ENCODE measurements at places on chromosomes 1 and 21.

GRCh38 chr1:168442931-168443330 is 100.9 kb downstream of the XCL2 start:
- DNase-seq = no peak

- DNase-seq = no peak
These were observed 6.2 kb downstream of the DUSP23 start for GRCh38 chr1:159786966-159787365.

GRCh38 chr1:190154744-190155143 is 322.9 kb downstream of the BRINP3 start:
- DNase-seq = no peak

- DNase-seq = no peak
These were observed 24.1 kb downstream of the COL11A1 start for GRCh38 chr1:103084181-103084580.

DNA sequence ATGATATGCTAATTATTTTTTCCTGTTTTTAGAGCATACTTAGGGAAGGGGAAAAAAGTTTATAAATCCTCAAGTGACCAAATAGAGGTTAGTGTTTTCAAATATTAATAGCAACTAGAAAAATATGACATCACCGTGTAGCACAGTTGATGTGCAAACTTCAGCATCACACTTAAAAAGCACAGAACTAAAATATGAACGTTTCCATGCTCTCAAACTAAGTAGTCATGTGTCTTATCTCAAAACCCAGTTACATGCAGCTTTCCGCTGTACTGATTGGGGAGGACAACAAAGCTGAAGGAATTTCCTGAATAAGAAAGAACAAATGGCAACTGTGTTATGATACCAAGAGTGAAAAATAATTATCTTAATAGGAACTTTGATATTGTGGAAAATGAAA is 903.7 kb downstream of the ADGRL2 start:
- no peak for DNase-seq

DNA sequence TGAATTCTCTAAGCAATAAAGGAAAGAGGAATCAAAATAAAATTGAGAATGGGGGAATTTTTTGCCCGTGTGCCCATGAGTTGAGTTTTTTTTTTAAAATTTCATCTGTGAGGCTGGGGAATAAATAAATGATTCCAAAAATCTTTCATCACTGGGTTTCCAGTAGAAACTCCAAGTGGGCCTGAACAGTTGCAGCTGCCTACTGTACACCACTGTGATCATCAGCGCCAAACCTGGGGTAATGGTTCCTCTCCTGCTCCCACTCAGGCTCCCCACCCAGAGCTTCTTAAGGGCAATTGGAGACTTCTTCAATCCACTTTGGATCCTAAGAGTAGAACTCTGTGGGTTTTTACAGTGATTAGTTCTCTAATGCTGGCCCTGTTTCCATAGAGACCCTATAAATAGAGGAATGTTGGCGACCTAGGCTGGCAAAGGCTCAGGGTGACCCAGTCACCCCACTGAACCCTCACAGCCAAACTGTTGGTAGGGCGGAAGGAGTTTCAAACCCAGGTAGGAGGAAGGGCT is 9.3 kb downstream of the TMCC2 start:
- DNase-seq = no peak

DNA sequence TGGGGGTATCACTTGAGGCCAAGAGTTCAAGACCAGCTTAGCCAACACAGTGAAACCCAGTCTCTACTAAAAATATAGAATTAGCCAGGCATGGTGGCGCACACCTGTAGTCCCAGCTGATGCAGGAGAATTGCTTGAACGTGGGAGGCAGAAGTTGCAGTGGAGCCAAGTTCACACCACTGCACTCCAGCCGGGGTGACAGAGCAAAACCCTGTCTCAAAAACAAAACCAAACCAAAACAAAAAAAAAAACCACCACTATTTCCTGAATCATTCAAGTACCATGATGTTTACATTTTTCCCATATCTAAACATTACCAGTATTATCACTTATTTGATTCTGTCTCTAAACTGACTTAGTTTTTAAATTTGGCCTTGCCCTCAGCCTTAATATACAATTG is 29.5 kb downstream of the TUT4 start:
- DNase-seq = no peak

DNA sequence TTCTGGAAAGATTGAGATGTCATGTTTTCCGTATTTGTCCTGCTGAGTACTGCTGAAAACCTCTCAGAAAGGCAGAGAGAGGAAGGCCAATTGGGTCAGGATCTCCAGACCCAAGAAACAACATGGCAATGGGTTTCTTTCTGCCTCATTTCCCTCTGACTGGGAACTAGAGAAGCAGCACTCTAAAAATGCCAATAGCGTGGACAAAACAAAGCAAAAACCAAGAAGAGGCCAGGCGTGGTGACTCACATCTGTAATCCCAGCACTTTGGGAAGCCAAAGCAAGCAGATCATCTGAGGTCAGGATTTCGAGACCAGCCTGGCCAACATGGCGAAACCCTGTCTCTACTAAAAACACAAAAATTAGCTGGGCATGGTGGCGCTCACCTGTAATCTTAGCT is 18.3 kb downstream of the TNFRSF9 start:
- no peak for DNase-seq

DNA sequence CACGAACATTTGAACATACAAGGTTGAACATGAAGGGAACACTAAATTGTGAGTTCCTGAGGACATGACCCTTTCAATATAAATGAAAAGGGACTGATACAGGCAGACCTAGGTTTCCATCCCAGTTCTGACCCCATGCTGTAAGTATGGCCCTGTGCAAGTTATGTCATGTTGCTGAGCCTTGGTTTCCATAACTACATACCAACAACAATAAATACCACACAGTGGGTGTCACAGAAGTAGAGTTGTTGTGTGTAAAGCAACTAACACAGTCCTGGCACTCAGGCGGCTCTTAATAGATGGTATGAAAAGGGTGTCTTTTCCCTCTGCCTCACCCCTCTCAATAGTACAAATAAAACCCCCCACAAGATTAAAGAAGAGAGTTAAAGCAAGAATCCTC is 140.8 kb downstream of the LMX1A start:
- DNase-seq = no peak

DNA sequence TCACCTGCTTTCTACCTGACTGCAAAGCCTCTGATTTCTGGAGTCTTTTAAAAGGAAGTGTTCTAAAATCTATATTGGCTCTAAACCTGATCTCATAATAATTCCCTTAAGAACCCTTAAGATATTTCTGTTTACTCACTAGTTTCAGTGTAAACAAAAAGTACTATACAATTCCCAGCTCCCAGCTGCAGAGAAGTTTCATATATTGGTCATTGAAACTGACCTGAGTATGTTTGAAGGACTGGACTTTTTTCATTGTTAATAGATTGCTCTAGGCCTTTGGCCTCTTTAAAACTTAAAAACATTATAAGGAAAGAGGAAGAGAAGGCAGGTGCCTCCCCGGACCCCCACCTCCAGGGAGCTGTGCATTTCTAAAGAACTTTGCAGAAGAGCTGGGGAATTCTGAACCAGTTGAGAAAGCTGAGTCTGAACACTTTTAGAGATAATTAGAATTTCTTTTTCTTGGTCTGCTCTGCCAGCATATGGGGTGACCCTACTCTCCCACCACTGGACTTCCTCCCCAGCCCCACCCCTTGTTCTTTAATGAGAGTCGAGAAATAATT is 23.7 kb downstream of the CLIC6 start:
- DNase-seq = no peak

- peak; percentile 17 for DNase-seq
These were observed 15.5 kb downstream of the TEX35 start for GRCh38 chr1:178528228-178528952.

- no peak for DNase-seq
These were observed 34.7 kb downstream of the PTPRU start for GRCh38 chr1:29270929-29271521.

GRCh38 chr1:110520827-110521226 is 1.9 kb upstream of the KCNA10 start:
- DNase-seq = no peak

- DNase-seq = no peak
These were observed 43.8 kb downstream of the CAPN2 start for GRCh38 chr1:223755992-223756775.

DNA sequence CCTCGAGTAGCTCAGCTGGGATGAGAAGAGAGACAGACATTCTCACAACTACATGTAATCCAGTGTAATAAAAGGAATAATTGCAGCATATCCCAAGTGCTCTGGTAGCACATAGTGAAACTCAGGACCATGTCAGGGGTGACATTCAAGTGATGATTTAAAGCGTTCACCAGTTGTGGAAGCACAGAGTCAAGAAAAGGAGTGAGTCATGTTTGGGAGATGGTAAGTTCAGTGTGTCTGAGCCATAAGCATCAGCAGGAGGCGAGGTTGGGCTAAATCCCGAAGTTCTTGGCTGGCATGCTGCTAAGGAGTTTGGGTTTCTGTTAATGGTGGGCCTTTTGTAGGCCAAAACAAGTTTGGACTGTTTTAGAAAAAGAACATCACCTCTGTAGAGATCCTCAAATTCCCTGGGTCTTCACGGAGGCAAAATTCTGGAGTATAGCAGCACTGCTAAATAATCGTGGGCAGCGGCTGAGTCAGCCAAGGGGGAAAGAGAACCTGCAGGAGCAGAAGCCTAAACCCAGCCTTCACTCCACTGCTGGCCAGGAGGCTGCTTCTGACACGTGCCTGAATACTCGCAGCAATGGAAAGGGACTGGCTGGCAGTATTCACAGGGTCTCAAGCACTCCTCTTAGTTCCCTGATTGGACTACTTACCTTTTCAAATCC is 7.2 kb upstream of the NHLH1 start:
- no peak for DNase-seq

DNA sequence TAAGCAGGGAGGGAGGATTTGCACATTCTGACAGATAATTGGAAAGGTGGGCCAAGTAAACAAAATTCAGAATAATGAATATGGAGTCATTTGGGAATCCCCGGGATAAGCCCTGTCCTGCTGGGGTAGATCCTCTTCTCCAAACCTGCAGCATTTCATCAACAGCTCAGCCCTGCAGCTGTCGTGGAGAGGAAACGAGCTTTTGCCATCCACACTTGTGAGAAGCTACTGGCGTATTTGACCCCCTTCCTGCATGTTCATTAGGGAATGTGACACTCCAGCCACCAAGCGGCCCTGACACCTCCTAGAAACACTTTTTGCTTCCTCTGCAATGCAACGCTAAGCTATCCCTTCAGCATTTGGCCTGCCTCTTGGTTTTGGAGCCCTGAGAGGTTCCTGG is 8.0 kb upstream of the LEFTY2 start:
- no peak for DNase-seq

DNA sequence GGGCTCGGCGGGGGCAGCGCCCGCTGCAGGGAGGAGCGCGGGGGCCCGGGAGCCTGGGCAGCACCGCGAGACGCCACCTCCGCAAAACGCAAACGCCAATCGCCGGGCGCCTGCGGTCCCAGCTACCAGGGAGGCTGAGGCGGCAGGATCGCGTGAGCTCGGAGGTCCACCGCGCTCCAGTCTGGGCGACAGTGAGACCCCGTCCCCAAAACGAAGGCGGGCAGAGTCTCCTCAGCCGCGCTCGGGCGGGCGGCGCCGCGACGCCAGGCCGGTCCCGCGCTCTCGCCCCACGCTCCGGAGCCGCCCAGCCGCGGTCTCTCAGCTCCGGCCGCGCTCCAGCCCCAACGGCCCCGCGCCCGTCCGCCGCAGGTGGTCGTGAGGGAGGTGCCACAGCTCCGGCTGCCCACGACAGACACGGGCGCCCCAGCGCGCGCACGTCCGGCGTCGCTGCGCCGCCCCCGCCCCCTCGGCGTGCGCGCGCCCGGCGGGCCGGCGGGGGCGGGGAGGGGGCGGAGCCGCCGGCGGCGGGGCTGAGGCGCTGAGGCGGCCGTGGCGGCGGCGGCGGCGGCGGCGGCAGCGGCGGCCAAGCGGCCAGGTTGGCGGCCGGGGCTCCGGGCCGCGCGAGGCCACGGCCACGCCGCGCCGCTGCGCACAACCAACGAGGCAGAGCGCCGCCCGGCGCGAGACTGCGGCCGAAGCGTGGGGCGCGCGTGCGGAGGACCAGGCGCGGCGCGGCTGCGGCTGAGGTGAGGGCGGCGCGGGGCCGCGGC is at the start of gene ADARB1:
TSS of gene ADARB1 (plus strand) at position 533 of the 770 bp plus-strand sequence. CDS start 97,077 bp downstream, outside the sequence.
- DNase-seq = peak; percentile 82

- no peak for DNase-seq
These were observed 183.5 kb downstream of the PATJ start for GRCh38 chr1:61925591-61926298.

DNA sequence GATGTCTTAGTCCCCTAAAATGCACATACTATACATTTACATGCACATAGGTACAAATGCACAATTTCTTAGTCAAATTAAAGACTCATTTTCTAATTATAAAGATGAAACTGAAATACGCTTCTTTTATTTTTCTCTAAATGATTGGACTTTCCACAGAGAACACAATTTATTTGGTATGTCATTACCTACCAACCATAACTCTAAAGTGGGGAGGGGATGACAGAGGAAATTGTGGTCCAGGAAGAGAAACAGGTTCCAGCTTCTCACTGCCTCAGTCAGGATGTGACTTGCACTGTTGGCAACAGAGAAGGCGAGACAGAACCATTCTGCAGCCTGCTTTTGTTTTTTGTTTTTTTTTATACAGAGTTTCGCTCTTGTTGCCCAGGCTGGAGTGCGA is 1189.2 kb downstream of the PLA2G4A start:
- no peak for DNase-seq

GRCh38 chr21:43712268-43712942 is 6.5 kb upstream of the PDXK start:
- no peak for DNase-seq

GRCh38 chr1:7613851-7614205 is 157.3 kb upstream of the VAMP3 start:
- no peak for DNase-seq

GRCh38 chr1:111696330-111696729 is 42.9 kb downstream of the INKA2 start:
- DNase-seq = no peak

- no peak for DNase-seq
These were observed 326.7 kb downstream of the PAPPA2 start for GRCh38 chr1:176789571-176790090.

DNA sequence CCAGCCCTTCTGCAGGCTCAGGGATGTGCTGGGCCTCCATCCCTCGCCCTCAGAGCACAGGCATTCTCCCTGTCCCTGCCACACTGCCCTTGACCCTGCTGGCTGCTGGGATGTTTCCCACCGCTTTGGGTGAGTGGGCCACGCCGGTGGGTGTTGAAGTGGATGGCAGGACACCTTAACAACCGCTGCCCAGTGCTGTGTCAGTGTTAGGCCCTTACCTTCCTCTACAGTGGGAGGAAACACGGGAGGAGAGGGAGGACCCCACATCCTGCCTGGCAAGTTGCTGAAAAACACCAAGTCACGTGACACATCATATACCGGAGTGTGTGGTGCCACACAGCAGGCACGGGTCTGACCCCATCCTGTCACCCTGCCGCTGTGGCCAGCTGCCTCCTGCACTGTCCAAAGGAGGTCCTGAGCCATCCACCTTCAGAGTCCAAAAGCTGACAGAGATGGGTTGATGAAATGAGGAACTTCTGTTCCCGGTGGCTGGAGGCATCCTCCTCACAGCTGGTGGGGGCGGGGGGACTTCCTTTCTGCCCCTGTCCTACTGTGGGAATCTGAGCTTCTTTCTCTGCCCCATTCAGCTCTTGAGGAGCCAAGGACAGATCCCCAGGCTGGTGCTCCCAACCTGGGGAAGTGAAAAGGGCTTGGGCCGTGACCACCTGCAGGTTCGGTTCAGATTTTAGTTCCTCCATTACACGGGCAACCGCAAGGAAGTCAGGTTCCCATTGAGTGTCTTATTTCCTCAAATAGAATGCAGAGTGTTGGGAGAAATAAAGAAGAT is 3.2 kb upstream of the THEMIS2 start:
- DNase-seq = peak; percentile 78

GRCh38 chr1:93556291-93556690 is 108.4 kb downstream of the FNBP1L start:
- no peak for DNase-seq

- no peak for DNase-seq
These were observed at the start of gene GABRD for GRCh38 chr1:2019172-2019543. Gene GABRD (plus strand): TSS chr1:2019345. CDS start chr1:2019424, 79 bp downstream.

- DNase-seq = no peak
These were observed 35.0 kb downstream of the MTOR start for GRCh38 chr1:11227106-11228077.

All from activated T-cell treated with anti-CD3 and anti-CD28 coated beads, Interleukin-2, amount 50 U/mL, for 24 hours (primary cell).